ENCODE measurements at places on chromosomes 7 and 10.

DNA sequence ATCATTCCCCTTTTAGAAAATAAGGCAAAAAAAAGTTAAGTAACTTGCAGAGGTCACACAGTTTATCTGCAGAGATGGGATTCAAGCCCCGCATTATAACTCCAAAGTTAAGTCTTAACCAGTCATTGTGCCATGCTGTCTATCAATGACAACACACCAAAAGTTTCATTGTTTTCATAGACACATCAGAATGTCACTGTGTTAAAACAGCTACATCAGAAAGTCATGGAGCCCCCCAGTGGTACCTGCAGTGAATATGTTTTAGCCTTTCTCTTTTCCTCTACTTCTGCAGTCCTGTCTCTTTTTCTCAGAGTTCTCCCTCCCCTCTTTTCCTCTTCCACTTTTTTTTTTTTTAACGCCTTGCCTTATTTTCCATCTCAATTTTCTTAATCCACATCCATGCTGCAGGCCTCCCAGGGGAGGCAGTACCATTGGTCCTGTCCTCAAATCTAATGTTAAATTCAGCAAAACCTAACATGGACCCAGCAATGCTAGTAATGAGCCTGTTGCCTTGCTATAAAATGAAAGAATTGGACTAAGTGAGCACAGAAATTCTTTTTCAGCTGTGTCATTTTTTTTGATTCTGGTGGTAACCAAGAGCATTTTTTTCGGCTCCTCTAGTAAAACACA, 3.8 kb upstream of the NRCAM start:
- no peaks in the 10 kb centered on the region for H3K4me1 ChIP-seq
- no peak for DNase-seq
- H3K27me3 ChIP-seq, result peaks cover 55% of the 10 kb centered on the region
- no peak overlapping the region for H3K4me3 ChIP-seq

- peaks cover 14% of the 10 kb centered on the region for H3K4me1 ChIP-seq
- no peak overlapping the region for H3K27ac ChIP-seq
- peaks cover 2% of the 10 kb centered on the region for H3K36me3 ChIP-seq
- H3K4me3 ChIP-seq, result no peak overlapping the region
- no peak for DNase-seq
- H3K27me3 ChIP-seq, result peaks cover 16% of the 10 kb centered on the region
These were observed 43.3 kb upstream of the VIPR2 start for GRCh38 chr7:159188011-159188410.

DNA sequence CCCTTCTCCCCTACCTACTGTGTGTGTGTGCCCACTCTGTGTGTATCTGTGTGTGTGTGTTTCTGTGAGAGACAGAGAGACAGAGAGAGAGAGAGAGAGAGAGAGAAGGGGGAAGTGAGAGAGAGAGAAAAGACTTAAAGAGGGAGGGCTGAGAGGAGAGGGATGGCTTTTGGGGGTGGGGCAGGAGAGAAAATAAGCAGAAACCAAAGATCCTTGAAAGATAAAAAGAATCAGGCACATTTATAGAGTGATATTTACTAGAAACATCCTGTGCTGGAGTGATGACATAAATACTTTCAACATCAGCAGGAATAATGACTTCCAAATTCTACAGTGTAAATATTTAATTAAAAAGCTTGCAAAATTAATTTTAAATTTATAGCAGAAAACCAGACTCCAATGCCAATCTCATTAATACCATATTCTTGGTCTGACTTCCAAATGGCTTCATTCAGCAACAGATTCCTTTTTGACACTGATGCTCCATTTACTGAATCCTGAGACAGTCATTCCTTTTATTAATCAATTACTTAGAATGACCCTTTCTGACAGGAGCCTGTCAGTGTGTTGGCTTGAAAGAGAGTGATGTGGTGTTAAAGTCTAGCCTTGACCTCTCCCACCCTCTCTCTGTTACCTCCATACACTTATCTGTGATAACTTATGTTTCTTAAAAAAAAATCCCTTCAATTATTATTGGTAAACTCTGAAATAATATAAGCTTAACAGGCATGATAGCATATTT, 41.7 kb upstream of the WNT2 start:
- DNase-seq, result no peak
- H3K27ac ChIP-seq, result no peak overlapping the region
- no peak overlapping the region for H3K4me3 ChIP-seq
- H3K36me3 ChIP-seq, result no peaks in the 10 kb centered on the region
- H3K27me3 ChIP-seq, result no peaks in the 10 kb centered on the region

DNA sequence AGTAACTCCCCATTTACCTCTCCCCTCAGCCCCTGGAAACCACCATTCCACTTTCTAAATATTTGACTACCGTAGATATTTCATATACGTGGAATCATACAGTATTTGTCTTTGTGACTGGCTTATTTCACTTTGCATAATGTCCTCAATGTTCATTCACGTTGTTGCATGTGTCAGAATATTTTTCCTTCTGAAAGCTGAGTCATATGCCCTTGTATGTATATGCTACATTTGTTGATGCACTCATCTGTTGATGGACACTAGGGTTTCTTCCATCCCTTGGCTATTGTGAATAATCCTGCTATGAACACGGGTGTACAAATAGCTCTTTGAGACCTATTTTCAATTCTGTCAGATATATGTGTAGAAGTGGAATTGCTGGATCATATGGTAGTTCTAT, 25.8 kb upstream of the TSPAN13 start:
- no peak for DNase-seq
- no peak overlapping the region for H3K4me3 ChIP-seq
- no peaks in the 10 kb centered on the region for H3K36me3 ChIP-seq
- no peak overlapping the region for H3K27ac ChIP-seq
- H3K4me1 ChIP-seq, result no peaks in the 10 kb centered on the region

- H3K4me1 ChIP-seq, result peaks cover 6% of the 10 kb centered on the region
- H3K27me3 ChIP-seq, result no peaks in the 10 kb centered on the region
- no peak for DNase-seq
These were observed 113.2 kb upstream of the INHBA start for GRCh38 chr7:41816111-41816510.

GRCh38 chr10:80518143-80518806, 19.4 kb upstream of the SH2D4B start:
- no peak for DNase-seq
- H3K4me1 ChIP-seq, result peaks cover 22% of the 10 kb centered on the region
- no peak overlapping the region for H3K4me3 ChIP-seq
- H3K36me3 ChIP-seq, result peaks cover 60% of the 10 kb centered on the region
- H3K27ac ChIP-seq, result peak overlapping the region; percentile 15
- no peaks in the 10 kb centered on the region for H3K27me3 ChIP-seq

DNA sequence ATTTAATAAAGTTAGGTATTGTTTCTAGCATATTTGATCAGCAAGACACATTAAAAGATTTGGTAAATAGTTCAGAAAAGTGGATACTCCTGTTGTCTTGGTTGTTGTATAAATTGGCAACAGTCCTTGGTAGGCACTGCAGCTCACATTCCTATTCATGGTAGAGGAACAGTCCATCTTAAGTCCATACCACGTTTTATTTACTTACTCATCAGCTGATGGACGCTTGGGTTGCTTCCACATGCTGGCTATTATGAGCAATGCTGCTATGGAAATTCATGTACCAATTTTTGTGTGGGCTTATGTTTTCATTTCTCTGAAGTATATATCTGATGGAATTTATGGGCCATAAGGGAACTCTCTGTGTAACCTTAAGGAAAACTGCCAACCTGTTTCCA, 43.3 kb downstream of the C10orf120 start:
- DNase-seq, result no peak
- H3K27ac ChIP-seq, result no peak overlapping the region
- H3K36me3 ChIP-seq, result no peaks in the 10 kb centered on the region
- no peak overlapping the region for H3K4me3 ChIP-seq
